ENCODE measurements at places on chromosomes 1 and 21. TPM values are rescaled to one million over a fixed set of nuclear protein-coding genes. Genes with fewer than 3 reads are reported as not detected.

- DNase-seq: no peak
Observed at GRCh38 chr1:117146575-117147340, 25.2 kb upstream of the TRIM45 start.

GRCh38 chr21:36200081-36200561 lies 43.5 kb downstream of the DOP1B start:
- no peak for DNase-seq

- no peak for DNase-seq
Observed at GRCh38 chr1:25952841-25953401, 44.9 kb downstream of the PAFAH2 start.

F5 gene
- polyA plus RNA-seq: not detected
